Omental fat pad (tissue), 4 donors: ENCODE measurements at places on chromosomes 2 and 18. TPM values are rescaled to one million over a fixed set of nuclear protein-coding genes. Genes with fewer than 3 reads are reported as not detected.

IL1RN gene
- total RNA-seq = 8.8 TPM

DNA sequence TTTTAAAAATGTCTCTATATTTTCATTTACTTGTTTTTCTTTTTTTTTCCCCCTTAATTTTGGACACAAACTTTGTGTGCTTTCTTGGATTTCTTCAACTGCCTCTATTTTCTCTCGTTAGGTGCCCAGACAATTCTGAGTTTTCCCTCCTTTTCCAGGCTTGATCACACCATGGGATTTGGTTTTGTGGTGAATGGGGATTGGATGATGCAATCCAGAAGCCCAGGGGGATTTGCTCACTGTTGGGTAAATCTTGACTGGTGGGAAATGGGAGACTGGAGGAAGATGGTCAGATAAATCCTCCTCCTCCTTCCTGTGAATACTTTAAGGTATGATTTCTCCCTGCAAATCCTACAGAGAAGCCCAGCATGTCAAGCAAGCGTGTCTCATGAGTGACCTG, 19.5 kb upstream of the PAX8 start:
- no peak for DNase-seq

GRCh38 chr2:12005886-12006681, 259.7 kb downstream of the LPIN1 start:
- no peak for DNase-seq

UBXN2A gene
- total RNA-seq = 8.4 TPM

GRCh38 chr2:104434318-104434792, 419.6 kb upstream of the POU3F3 start:
- DNase-seq = no peak

LRP1B gene
- total RNA-seq = 4.6 TPM

- DNase-seq = no peak
Measured at GRCh38 chr2:29759360-29759759, 162.0 kb downstream of the ALK start.

DNA sequence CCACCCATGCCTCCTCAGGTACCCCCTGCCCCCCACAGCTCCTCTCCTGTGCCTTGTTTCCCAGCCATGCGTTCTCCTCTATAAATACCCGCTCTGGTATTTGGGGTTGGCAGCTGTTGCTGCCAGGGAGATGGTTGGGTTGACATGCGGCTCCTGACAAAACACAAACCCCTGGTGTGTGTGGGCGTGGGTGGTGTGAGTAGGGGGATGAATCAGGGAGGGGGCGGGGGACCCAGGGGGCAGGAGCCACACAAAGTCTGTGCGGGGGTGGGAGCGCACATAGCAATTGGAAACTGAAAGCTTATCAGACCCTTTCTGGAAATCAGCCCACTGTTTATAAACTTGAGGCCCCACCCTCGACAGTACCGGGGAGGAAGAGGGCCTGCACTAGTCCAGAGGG, 803 bp upstream of the DES start:
- DNase-seq = no peak

ORMDL1 gene
- 111 TPM for total RNA-seq

- no peak for DNase-seq
Measured at GRCh38 chr2:128292599-128293425, 25.9 kb downstream of the HS6ST1 start.

DNA sequence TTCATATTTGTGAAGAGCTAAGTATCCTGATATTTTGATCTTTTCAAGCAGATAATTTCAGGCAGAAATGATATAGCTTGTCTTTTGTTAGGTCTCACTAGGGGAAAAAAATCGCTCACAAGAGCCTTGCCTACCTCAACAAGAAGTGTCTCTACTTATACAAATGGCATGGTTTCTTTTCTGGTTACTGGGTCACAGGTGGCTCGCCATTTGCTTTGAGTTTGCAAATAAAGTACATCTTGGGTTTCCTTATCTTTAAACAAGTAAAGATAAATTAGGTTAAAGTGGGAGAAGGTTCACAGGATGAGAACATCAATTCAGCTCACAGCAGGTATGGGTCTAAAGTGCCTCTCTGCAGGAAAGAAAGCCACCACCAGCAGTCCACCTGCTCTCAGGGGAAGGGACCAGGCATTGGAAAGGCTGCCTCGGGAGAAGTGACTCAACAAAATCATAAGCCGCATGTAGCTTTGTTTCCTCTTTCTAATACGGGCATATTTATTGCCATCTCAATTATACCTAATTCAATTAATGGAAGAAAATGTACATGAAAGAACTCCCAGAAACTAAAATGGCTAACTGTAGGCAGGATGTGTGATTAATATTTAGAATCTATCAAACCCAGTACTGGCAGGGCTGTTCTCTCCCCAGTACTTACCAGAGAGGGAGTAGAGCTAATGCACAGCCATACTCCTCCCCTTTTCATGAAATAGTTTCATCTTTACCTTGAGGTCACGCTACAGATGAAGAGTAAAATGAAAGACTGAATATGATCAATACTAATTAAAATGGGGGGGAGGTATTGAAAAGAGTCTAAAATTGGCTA, 28.3 kb downstream of the CDC42EP3 start:
- DNase-seq = no peak

STAM2 gene
- total RNA-seq = 36.3 TPM

ANAPC1 gene
- 41.1 TPM for total RNA-seq

DIPK1C gene
- not detected for total RNA-seq

DNA sequence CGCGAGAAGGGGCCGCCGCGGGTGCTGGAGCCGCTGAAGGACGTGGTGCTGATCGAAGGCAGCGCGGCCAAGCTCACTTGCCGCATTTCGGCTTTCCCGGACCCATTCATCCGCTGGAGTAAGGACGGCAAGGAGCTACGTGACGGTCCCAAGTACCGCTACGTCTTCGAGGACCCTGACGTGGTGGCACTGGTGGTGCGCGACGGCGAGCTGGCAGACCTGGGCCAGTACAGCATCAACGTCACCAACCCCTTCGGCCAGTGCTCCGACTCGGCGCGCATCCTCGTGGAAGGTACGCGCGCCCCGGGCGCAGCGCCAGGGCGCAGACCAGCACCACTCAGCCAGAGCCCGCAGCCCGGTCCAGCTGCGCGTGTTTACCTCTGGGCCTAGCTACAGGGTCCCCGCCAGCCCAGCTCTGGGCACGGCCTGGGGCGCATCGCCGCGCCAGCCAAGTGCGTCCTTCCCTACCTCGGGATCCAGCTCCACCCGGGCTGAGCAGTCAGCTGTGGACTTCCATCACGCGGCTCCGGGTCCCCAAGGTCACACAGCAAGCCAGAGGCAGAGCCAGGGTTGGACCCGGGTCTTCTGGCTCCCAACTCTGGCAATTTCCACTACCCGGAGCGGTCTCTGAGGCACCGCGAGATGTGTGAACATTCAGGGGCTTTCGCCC, 1.7 kb upstream of the GMPPA start:
- DNase-seq = no peak

KIAA2012 gene
- total RNA-seq = 0.06 TPM
